ENCODE measurements at places on chromosomes 2 and 18. TPM values are rescaled to one million over a fixed set of nuclear protein-coding genes. Genes with fewer than 3 reads are reported as not detected.

CCDC68 gene
- 2.6 TPM for total RNA-seq

CNDP2 gene
- total RNA-seq, result 258 TPM

NOP58 gene
- 108 TPM for total RNA-seq

IL1RN gene
- total RNA-seq, result 1.3 TPM

VWC2L gene
- not detected for total RNA-seq

GRHL1 gene
- total RNA-seq, result 8.6 TPM

CLEC4F gene
- not detected for total RNA-seq

- no peak for DNase-seq
Observed at GRCh38 chr2:106187273-106187891, 6.7 kb downstream of the UXS1 start.

DNA sequence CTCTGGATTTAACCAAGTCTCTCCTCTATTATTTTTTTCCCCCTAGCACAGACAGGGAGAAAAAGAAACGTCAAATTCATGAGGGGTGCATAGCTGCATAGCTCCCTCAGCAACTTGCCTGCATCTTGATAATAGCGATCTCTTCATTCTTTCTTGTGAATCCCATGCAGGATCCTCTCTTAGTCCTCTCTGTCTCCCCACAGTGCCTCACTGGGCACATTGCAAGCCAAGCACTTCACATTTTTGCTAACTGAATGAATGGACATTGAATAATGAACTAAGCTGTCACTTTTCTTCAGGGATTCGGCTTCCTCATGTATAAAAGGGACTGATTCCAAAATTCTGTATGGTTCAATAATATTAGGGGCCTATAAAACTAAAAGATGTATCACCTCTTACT is 2.9 kb upstream of the EPB41L3 start:
- DNase-seq, result no peak

DNA sequence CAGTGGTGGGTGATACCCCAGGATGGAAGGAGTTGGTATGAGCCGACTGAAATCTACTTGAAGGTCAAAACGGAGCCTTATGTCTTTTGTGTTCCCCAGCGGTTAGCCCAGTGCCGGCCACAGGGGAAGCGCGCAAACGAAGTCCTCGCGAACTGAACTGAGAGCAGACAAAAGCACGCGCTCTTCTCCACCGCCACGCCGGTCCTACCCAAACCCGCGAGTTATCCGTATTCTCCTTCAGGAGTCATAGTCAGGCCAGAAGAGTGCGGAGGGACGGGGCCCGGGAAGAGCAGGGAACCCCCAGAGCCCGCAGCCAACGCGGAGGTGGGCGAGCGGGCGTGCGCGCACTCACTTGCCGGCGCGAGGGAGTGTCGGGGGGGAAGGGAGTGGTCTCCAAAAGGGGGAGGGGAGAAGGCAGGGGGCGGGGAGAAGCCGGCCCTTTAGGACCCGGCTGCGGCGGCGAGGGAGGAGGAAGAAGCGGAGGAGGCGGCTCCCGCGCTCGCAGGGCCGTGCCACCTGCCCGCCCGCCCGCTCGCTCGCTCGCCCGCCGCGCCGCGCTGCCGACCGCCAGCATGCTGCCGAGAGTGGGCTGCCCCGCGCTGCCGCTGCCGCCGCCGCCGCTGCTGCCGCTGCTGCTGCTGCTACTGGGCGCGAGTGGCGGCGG is at the start of gene IGFBP2:
Gene IGFBP2, plus strand, starts transcription at position 469 of the 664 bp plus-strand sequence. Its CDS starts 104 bp downstream, at position 573.
- DNase-seq, result peak; percentile 25

DNA sequence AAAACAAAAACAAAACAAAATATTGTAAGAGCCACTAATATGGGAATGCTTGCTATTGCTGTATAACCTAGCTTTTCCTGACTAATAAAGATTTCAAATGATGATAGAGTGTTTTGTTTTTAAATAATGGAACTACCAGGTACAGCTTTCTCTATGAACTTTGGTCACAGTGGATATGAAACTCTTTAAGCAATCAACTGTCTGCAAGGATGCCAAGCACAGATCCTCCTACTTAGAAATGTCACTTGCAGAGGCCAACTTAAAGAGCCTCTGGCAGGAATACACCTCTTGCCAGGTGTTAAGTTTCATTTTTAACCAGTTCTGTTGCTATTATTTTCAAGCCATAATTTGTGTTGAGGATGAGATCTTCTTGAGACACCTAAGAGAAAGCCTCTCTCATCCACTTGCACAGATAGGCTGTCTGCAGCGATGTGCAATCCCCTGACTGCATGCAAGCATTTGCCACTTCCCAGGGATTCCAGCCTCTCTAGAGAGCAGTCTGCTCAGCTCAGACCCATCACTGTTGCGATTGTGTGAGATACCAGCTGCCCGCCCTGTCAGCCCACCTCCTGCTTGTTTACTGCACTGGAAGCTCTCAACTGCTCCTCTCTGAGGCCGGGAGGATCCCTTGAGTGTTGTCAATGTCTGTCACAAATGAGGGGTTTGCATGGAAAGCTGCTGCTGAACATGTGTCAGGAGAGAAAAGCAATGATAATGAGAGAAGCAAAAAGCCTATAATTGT is 86.1 kb upstream of the SCG2 start:
- DNase-seq, result no peak

GRCh38 chr18:76657911-76658470 is 162.9 kb upstream of the ZNF516 start:
- DNase-seq, result no peak

DNA sequence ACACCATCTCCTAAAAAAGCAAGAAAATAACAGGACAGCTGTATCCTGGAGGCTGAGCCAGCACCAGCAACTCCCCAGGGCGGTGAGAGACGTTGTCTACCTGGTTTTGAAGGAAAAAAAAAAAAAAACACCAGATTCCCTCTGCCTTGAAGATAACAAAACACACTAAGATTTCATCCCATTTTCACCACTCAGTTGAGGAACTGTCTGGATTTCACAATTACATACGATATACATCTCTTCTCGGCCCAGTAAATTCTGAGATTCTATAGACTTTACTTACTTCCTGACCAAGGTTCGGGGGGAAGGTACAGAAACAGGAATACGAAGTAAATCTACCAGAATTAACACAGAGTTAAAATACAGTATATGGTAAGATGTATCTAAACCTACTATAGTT is 8.5 kb downstream of the ZNF516 start:
- no peak for DNase-seq

- DNase-seq, result peak; percentile 30
Observed at GRCh38 chr18:51537487-51537886, 340.0 kb upstream of the MEX3C start.

GRCh38 chr18:50636366-50637057 is 76.6 kb downstream of the MAPK4 start:
- no peak for DNase-seq

GRCh38 chr2:85400541-85401463 is 9.4 kb downstream of the CAPG start:
- peak; percentile 81 for DNase-seq

DNA sequence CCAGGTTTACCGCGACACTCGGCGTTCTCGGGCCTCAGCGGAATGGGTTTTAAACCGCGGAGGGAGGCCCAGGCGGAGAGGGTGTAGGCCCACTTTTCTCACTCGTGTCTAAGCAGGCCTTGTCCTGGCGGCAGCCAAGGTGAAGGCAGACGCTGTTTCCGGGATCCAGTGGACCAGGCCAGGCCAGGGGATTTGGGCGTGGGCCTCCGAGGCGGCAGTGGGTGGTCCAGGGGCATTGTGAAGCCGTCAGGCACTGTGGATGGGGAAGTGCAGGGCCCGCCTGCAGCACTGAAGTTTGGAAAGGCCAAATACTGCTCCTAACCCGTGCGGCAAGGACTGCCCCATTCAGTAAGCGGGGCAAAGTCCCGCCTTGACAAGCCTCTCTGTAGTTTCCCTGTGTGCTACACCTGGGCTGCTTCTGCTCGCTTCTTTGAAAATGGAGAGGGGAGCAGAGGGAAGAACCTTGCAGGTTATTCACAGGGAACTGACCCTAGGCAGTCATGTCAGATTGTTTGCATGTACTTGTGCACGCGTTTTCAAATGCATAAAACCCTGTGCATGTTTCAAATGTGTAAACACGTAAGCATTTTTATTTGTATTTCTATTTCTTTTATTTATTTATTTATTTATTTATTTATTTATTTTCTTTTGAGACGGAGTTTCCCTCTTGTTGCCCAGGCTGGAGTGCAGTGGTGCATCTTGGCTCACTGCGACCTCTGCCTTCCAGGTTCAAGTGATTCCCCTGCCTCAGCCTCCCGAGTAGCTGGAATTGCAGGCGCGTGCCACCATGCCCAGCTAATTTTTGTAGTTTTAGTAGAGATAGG is 7.5 kb upstream of the DLX2 start:
- no peak for DNase-seq

DNA sequence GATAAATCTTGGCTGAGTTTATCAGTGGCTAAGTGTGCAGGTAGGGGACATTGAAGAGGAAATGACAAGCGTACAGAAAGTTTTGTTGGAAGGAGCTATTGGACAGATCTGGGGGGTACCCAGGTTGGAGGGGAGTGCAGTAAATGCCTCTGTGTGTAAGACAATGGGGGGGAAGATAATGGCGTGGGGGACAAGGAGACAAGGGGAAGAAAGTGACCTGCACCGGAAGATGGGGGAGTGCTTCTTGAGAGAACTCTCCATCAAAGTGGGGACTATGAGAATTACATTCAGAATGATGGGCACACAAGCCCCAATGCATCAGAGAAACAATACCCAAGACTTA is 190.0 kb downstream of the ALPK2 start:
- DNase-seq, result no peak

GRCh38 chr2:74548285-74548899 is 5.3 kb downstream of the LOXL3 start:
- no peak for DNase-seq

GRCh38 chr18:51666763-51667191 is 469.3 kb upstream of the MEX3C start:
- peak; percentile 35 for DNase-seq

- DNase-seq, result no peak
Observed at GRCh38 chr18:75474332-75474731, 46.8 kb upstream of the SMIM21 start.

GRCh38 chr2:143489145-143489544 is 359.9 kb downstream of the ARHGAP15 start:
- DNase-seq, result no peak

DNA sequence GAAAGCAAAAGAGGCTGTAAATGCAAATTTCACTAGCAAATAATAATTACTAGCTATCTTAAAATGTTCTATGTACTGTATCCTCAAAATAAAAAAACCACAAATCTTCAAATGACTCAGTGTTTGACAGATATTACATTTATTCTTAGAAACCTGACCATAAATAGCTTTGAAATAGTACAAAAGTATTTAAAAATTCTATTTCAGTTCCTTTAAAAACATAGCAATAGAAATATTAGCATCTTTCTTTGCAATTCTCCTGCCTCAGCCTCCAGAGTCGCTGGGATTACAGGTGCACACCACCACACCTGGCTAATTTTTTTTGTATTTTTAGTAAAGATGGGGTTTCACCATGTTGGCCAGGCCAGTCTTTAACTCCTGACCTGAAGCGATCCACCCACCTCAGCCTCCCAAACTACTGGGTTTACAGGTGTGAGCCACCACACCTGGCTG is 50.6 kb downstream of the MSH6 start:
- no peak for DNase-seq

DNA sequence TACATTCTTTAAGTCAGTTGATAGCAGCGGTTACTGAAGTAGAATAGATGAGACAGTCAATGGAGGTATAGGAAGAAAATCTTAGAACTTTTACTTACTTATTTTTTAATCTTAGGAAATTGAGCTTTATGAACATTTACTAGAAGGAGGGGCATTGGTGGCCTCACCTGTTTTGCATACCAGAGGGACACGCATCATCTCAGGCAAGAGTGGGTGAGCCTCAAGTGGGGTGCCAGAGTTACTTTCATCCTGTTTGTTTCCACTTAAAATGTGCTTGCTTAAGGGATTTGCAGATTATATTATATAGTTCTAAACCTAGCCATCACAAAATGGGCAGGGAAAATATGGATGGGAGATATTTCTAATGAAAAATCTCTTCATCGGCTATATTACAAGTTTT is 61.6 kb downstream of the WDR7 start:
- peak; percentile 64 for DNase-seq

DNA sequence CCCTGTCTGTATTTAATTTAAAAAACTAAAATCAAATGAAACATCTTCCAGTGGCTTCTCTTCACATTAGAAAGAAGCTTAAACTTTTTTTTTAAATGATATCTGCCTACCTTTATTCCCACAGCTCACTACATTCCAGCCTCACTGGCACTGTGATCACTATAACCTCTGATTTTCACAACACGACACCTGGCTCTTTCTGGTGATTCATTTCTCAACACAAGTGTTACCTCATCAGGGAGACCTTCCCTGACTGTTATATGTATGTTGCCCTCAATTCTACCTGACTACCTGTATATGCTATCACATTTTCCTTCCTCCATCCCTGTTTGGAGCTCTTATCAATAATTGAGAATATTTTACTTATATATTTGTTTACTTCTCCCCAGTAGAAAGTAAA is 76.6 kb downstream of the BAZ2B start:
- no peak for DNase-seq

DNA sequence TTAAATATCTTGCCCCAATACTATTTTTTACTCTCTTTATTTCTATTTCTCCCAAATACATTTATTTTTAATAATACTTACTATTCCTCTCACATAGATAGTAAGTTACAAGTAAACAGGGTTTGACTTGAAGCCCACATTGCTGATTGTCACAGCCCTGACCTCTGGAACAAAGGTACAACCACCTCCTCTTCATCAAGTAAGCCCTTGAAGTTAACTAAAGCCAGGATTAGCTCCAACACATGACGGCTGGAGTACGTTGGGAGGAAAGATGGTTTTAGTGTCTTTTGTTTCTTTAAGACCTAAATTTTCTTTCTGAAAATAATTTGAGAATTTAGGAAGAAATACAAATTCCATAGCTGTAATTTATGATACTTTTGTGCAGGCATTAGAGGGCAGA is 949 bp downstream of the MYOM1 start:
- no peak for DNase-seq

GRCh38 chr18:48391868-48392267 is 17.3 kb downstream of the ZBTB7C start:
- peak; percentile 78 for DNase-seq

GRCh38 chr2:173996766-173997165 is 31.6 kb upstream of the SP3 start:
- no peak for DNase-seq

GRCh38 chr2:158782136-158782535 is 13.0 kb upstream of the DAPL1 start:
- DNase-seq, result no peak

DNA sequence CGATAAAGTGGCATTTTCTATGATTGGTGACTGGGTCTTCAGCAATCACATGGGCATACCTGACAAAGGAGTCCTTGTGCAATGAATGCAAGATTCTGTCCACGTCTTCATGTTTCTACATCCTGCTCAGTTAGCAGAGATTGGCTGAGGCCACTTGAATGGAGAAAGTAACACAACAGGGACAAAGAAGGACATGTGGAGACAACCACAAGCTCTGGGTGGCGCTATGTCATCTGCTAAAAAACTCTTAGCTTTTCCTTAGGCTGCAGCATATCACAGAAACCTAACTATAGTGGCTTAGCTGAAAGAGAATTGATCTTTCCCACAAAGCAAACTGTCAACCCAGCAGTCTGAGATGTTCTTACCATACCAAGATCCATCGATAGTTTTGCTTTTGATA is 1109.7 kb downstream of the SOCS6 start:
- DNase-seq, result no peak
